Germinal center (tissue), 1 donor: ENCODE measurements at places on chromosomes 2 and 18.

GRCh38 chr2:6833300-6833604 is 32.5 kb downstream of the CMPK2 start:
- no peak for DNase-seq

DNA sequence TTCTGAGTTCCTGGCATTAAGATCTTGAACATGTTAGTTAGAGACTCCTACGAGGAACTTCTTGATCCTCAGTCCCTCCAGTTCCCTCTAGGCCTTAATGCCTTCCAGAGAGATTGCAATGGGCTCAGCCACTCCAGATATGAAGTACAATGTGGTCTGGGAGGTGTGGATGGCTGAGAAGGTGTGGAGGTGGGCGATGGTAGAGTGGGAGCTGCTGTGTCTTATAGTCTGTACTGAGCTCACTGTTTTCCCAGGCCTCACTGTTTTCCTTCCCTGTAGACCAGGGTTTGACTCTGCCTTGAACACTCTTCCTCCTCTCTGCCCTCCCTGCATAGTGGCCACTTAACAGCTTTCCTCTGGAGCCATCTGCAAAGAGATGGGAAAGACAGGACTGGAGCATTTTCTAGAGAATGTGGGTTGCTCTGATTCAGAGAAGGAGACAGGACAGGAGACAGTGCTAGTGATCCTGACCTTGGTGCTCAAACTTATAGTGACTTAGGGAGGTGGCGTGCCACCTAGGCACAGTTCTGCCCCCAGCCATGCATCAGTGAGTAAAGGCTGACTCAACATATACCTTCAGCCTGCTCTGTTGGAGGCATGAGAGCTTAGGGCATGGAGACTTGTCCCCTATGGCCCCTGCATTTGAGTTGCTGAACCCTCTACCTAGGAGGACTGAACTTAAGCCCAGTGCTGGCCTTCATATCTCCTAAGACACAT is 129.7 kb downstream of the TDRD15 start:
- DNase-seq, result no peak

DNA sequence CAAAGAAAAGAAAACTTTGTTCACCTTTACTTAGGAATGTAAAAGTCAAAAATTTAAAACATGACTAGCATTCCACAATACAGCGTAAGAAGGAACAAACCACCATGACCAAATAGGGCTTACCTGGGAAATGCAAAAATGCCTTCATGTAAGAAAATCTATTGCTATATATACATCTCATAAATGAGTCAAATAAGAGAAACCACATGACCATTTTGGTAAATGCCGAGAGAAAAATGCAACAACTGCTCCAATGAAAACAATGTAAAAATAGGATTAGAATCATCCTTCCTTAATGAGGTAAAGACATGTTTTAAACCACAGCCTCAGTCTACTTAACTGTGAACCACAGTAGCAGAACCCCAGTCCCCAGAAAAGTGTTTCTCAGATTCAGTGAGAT is 49.4 kb downstream of the TGOLN2 start:
- no peak for DNase-seq

GRCh38 chr2:217049422-217049821 is 189.6 kb upstream of the TNP1 start:
- DNase-seq, result no peak

DNA sequence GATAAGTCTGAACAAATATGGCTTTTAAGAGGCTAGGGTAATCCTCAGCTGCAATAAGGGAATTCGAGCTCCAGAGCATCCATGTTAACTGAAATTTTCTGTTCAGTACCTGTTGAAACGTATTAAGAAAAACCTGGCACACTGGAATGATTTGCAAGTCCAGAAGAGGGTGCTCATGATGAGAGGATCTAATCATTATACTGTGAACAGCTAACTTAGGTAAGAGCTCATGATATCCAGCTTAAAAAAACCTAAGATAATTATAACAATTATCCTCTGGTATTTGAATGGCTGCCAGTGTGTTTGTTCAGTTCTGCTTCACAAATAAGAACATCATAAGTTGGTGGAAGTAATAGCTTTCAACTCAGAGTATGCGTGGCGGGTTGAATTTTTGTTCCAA is 1118.3 kb upstream of the DDX18 start:
- no peak for DNase-seq

DNA sequence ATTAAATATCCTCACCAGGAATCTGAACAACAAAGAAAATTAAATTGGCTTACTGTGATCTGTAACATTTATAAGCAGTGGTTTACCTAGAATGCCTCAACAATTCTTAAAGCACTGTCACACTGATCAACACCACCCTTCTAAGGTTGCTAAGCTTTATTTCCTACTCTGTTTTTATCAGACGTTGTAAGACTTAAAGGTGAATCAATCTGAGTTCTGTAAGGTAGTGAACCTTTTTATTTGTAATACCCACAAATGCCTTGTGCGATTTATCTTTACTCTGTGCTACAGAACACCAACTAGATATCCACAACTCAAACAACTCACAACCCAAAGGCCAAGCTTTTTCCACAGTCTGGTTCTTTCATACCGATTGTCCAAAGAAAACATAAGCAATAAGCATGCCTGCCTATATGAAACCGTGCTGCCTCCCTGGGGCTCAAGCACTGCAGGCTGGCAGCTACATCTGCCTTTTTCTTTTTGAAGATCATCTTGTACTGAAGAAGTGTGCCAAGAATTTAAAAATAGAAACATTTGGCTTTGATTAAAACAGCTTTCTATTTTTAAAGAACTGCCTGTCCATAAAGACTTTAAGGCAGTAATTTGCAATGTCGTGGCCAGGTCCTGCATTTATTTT is 490.7 kb downstream of the NUP35 start:
- no peak for DNase-seq

DNA sequence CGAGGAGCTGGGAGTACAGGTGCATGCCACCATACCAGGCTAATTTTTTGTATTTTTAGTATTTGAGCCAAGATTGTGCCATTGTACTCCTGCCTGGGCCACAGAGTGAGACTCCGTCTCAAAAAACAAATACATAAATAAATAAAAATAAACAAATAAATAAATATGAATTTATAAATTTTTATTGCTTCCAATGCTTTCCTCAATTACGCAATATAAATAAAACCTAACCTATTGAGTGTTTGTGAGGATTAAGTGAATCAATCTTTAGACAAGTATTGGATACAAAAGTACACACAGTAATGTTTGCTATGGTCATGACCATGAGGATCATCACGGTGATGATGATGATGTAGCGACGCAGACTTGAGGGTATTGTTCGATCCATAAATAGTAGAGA is 257.4 kb downstream of the ASXL3 start:
- DNase-seq, result no peak

DNA sequence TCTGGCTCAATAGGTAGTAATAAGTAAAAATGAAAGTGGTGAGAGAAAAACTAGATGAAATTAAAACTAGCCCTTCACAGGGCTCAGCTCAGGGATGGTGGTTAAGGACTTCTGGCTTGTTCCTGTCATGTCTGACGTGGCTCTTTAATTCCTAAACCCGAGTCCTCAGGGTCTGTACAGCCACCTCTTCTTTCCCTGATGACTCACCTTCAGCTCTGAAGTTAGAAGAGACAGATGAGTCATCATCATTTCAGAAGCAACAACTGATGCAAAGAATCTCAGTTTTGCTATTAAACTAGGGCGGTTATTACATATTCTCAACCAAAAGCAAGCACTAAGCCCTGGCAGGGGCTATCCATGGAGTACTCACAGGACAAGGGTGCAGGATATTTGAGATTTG is 24.0 kb upstream of the ITGB6 start:
- no peak for DNase-seq

GRCh38 chr2:70443726-70444125 is 109.9 kb downstream of the TGFA start:
- DNase-seq, result no peak

DNA sequence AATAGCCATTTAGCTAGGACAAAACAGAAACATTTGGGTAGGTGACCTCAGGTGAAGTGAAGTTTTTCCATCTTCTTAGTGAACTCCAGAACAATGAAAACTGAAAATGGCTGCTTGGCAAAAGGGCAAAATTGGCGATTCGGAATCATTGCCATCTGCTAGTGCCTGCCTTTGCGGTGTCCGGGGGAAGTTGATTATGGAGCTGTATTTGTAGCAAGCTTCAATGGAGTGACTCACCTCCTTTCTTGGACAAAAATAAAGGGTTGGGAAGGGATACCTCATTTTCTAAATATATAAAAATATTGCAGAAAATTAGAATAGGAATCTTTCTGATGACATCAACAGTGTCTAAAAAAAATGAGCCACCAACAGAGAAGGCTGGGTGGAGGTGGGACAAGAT is 460.5 kb downstream of the TGIF1 start:
- no peak for DNase-seq

DNA sequence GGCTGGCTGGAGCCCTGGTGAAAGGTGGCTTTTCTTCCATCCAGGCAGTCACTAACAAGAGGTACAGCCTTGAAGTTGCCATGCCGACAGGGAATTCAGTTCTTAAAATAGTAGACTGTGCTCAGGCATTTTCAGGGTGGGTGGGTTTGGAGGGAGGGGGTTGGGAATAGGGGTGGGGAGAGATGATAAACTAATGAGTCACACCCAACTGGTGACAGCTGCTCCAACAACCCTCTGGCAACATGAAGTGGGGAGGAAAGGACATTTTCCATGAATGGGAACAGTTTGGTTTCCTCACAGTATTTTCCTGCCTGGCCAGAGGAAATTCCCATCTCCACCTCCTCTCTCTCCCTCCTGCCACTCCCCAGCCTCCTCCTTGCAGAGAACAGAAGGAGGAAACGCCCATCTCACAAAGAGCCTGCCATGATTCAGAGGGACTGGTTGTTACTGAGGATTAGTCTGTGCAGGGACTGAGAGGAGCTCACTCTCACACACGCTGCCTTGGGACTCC is 113.0 kb upstream of the SLC1A4 start:
- DNase-seq, result no peak

DNA sequence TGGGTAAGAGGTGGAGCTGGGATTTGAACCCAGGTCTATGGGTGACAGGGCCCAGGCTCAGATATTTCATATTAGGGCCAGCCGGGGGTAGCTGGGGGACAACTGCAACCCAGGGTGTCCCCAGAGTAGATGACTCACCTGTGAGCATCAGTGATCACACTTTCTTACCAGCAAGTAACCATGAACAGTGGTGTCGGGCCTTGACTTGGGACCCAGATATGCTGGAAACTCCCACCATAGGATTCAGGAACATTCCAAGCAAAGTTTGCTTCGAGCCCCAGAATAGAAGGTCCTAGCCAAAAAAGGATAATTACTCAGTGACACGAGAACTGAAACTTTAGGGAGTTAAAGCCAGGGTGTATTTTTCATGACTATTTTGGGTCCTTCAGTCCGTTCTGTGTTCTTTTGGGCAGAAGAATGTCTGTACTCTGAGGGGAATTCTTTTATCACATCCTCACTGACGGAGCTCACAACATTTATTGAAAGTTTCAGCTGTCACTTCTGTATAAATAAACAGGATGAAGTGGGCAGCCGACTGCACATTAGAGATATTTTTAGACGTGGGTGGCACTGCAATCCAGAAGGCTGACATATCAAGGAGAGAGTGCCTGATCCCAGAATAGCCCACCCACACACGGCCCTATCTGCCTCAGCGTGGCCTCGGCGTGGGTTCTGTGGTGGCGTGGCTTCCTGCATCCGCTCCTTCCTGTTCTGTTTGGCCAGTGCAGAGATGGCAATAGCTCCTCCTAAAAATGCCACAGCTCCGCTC is 45.6 kb downstream of the RAMP1 start:
- no peak for DNase-seq

DNA sequence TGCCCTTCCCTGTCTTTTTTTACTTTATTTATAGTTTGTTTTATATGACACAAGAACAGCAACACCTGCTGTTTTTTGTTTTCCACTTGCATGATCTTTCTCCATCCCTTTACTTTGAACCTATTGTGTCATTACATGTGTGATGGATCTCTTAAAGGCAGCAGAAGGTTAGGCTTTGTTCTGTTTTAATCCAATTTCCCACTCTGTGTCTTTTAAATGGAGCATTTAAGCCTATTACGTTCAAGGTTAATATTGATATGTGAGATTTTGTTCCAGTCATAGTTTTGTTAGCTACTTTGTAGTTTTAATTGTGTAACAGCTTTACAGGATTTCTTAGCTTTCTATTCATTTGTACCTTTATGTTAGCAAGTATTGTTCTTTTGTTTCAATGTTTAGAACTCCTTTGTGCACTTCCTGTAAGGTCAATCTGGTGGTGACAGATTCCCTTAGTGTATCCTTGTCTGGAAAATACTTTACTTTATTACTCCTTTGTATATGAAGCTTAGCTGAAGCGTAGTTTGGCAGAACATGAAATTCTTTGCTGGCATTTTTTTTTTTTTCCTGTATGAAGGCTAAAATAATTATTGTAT is 1443.0 kb upstream of the LRRTM1 start:
- DNase-seq, result no peak

GRCh38 chr2:96804986-96805385 is 11.1 kb upstream of the CNNM3 start:
- DNase-seq, result no peak

- DNase-seq, result no peak
These were observed 35.8 kb downstream of the CASP10 start for GRCh38 chr2:201218780-201219179.

DNA sequence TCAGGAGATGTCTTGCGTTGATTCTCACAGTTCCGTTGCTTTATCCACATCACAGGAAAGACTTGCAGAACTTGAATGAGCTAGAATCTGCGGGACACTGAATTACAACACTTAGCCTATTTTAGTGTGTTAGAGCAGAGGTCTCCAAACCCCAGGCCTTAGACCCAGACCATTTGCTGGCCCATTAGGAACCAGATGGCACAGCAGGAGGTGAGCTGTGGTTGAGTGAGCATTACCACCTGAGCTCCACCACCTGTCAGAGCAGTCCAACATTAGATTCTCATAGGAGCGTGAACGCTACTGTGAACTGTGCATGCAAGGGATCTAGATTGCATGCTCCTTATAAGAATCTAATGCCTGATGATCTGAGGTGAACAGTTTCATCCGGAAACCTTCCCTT is 3.8 kb downstream of the MRPL30 start:
- no peak for DNase-seq

DNA sequence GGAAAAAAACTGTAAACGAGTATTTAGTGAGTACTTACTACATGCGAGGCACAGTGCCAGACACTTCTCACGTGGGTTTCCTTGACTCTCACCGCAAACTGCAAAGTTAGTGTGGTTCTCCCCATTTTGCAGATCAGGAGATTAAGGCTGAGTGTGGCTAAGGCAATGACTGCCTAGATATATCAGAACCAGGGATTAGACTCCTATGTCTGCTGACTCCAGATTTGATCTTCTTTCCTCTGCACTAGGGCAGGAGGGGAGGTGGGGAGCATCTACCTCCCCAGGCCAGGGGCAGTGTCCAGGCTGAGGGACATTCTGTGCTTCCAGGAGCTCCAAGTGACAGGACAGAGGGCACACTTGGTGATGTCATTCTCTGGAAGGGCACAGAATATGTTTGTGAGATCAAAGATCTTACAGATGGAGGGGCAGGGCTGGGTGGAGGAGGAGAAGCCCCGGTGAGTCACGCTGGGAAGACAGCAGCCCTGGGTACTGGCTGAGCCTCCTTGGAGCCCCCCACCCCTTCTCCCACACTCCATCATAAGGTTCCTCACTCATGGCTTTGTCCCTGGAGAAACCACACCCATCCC is 92.4 kb downstream of the RHOB start:
- no peak for DNase-seq

GRCh38 chr2:178194600-178195389 is 483 bp downstream of the OSBPL6 start:
- peak; percentile 14 for DNase-seq

- no peak for DNase-seq
These were observed 756 bp downstream of the ADCYAP1 start for GRCh38 chr18:905307-905947.

GRCh38 chr18:73690222-73690621 is 457.4 kb downstream of the FBXO15 start:
- no peak for DNase-seq

GRCh38 chr18:12924616-12925015 is 23.2 kb upstream of the SEH1L start:
- no peak for DNase-seq

- no peak for DNase-seq
These were observed 18.9 kb downstream of the KIF5C start for GRCh38 chr2:148893906-148894305.
